Stimulated activated CD4-positive, alpha-beta T cell treated with anti-CD3 and anti-CD28 coated beads, Interleukin-2, amount 100 ng/mL, for 48 hours (primary cell): ENCODE measurements at places on chromosomes 1 and 21.

GRCh38 chr1:110540891-110541685 is 22.1 kb upstream of the KCNA10 start:
- DNase-seq, result no peak

- no peak for DNase-seq
Observed at GRCh38 chr1:19635646-19636045, 8.5 kb upstream of the NBL1 start.

DNA sequence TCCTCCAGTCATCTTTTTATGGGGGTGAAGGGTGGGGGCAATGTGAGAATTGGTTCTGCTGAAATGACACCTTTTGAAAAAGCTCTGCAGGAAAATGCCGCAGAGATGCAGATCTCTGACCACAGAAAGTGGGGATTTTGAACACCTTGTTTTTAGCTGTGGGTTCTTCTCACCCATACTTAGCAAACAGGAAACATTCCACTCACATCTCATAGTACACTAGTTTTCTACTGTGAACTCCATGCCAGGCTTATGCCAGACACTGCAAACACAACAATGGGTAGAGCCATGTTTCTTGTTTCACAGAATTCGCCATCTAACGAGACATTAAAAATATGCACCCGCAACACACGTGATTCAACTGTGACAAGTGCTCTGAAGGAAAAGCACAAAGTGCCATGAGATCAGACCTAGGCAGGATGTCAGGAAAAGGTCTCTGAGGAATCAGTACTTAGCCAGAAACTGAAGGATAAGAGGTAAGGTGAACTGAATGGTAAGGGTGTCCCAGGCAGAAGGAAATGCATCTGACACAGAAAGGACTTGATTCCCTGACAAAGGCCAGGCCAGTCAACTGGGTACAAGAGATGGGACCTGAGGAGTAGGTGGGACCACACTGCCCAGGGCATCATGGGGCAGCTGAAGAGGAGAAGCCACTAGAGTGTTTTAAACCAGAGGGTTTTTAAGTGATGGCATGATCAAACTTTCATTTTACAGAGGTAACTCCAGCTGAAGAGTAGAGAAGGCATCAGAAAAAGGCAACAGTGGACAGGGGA is 83.8 kb upstream of the JAK1 start:
- no peak for DNase-seq

GRCh38 chr1:11802973-11803885 is 2.5 kb downstream of the MTHFR start:
- peak; percentile 51 for DNase-seq

- DNase-seq, result no peak
Observed at GRCh38 chr1:12185036-12185917, 18.5 kb downstream of the TNFRSF1B start.

DNA sequence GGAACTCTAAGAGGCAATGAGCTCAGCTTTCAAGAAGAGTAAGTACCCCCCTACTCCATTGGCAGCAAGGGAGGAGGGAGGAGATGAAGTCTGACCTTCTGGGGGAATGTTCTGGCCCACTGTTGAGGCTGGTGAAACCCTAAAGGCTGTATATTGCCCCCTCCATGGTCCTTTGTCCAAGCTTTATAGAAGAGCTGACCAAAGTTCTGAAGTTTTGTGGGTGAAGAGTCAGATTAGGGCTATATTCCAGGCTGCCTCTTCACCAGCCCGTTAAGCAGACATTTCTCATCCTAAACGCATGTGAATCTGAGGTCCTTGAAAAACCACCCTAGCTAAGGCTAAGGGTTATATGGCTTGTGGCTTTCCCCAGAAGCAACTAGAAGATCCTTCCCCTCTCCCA is 1.4 kb downstream of the C1orf94 start:
- DNase-seq, result no peak

DNA sequence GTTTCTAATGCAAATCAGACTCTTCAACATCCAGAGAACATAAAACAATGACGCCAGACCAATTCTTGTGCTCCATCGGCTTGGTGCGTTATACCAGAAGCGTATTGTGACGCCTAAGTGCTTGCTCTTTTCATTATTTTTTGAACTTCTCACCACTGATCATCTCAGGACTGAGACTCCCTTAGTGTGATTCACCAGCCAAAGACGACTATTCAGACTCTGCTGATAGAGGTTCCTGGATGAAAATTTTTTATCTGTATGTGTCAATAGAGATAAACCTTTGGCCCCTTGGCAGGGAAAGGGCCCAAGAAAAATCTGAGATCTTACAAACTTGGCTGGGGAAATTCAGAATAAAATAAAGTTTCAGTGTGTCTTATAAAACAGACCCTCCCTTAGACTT is 856 bp upstream of the GREM2 start:
- DNase-seq, result no peak

DNA sequence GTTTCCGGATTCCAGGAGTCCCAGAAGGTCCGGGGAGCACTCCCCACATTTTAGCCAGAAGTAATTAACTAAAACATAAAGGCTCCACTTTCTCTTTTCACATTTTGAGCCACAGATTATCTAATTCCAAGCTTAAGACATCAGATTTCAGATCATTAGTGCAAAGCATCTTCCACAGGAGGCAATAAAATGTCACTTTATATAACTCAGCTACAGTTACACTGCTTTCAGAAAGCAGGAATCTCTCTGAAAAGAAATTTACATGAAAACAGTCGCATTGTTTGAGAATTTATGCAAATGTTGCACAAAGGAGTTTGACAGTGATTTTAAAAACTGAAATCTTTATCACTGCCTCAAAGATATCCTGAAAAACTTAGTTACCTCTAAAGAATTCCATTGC is 99.7 kb downstream of the LMO4 start:
- no peak for DNase-seq

DNA sequence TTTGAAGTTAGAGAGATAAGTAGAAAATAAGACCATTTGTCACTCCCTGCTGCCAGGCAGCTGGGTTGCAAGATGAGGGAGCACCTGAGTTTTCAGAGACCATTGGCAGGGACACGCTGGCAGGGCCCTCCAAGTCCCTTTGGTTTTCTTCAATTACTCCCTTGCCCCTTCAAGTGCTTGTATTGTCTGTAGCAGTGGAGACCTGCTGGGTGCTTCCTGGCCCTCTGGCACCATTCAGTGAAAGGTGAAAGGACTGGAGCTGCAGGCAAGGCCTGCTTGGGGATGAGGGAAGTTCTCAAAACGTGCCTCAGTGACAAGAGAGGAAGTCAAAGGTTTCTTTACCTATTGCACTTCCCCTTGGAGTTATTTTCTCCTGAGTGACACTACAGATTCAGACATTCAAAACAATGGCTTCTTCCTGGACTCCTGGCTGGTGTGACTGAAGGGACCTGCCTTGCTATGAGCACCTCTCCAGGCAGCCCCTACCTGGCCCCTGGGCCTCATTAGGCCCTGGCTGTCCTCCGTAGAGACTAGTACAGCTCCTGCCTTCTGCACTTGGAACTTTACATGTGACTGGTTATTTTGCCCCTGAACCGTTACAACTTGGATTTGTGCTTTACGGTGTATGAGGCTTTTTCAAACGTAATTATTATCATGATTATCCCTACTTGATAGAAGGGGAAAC is 100.1 kb downstream of the C1orf21 start:
- no peak for DNase-seq

- DNase-seq, result peak; percentile 23
Observed at GRCh38 chr1:151993084-151993733, 450 bp downstream of the S100A10 start.

GRCh38 chr1:86522240-86522639 is 24.6 kb upstream of the CLCA4 start:
- no peak for DNase-seq

DNA sequence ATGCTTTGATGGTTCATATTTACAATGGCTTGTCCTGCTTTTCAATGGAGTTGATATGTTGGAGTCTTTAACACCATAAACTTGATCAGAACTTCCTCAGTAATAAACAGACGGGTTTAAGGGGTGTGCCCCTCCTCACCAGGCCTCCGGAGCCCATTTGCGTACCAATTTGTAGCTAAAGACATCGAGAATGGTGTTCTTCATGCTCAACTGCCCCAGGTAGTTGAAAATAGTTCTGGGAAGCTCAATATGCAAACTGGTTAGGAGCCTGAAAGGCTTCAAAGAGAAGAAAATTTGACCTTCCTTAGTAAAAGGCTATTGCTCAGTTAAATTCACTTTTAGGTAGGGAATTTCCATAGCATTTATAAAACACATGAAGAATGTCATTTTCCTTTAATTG is 68.1 kb upstream of the RRP15 start:
- DNase-seq, result no peak

- no peak for DNase-seq
Observed at GRCh38 chr1:110857964-110858948, 14.7 kb upstream of the CD53 start.
